ENCODE measurements at places on chromosomes 16 and 17.

DNA sequence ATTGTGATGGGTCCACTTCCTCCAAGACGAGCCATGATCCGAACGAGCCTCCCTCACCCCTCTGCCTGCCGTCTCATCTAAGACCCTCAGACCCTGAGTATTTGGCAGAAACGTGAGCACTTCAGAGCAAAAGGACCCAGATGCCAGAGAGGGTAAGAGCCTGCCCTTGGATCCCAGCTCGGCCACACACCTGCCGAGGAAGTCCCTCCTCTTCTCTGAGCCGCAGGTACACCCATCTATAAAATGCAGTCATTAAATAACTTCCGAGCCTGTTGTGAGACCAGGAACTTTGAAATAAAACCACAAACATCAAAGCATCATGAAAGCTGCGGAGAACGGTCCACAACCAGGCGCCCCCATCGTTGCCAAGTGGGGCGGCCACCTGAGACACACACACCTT is 64.8 kb upstream of the DOC2B start:
- no peak for DNase-seq

GRCh38 chr17:46915596-46915995 is 7.4 kb upstream of the GOSR2 start:
- DNase-seq = no peak

- DNase-seq = no peak
These were observed 4.3 kb upstream of the ALDH3A1 start for GRCh38 chr17:19752216-19753050.

GRCh38 chr17:51795401-51795800 is 363.1 kb downstream of the CA10 start:
- DNase-seq = no peak

- no peak for DNase-seq
These were observed 1.2 kb downstream of the WNT3 start for GRCh38 chr17:46817151-46817900.

Data from central memory CD4-positive, alpha-beta T cell (primary cell).